G401 (cell line): ENCODE measurements at places on chromosomes 13 and 19.

- DNase-seq, result peak; percentile 55
Observed at GRCh38 chr19:2546128-2547032, 70.5 kb downstream of the GADD45B start.

DNA sequence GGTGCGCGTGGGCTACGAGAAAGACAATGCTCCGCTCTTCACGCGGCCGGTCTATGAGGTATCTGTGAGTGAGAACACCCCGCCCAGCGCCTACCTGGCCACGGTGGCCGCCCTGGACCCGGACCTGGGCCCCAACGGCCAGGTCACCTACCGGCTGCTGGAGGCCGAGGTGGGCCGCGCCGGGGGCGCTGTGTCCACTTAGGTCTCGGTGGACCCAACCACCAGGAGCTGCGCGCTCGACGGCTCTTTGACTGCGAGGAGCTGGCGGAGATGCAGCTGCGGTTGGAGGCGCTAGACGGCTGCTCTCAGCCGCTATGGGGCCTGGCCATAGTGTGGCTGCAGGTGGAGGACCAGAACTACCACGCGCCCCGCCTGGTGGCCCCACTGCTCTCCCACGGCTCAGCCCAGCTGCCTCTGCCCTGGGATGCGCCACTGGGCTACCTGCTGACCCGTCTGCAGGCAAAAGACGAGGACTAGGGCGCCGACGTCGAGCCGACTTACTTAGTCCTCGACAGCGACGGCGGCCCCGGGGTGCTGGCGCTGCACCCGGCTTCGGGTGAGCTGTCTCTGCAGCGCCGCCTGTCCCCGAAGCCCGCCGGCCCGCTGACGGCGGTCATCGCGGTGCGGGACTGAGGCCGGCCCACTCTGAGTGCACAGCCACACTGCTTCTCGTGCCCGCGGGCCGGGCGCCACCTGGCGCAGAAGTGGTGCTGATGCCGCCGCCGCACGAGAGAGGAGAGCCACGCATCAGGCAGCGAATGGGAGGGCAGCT is 173.0 kb downstream of the OLFM4 start:
- no peak for DNase-seq

GRCh38 chr13:105342281-105342820 is 1193.1 kb downstream of the EFNB2 start:
- DNase-seq, result no peak

DNA sequence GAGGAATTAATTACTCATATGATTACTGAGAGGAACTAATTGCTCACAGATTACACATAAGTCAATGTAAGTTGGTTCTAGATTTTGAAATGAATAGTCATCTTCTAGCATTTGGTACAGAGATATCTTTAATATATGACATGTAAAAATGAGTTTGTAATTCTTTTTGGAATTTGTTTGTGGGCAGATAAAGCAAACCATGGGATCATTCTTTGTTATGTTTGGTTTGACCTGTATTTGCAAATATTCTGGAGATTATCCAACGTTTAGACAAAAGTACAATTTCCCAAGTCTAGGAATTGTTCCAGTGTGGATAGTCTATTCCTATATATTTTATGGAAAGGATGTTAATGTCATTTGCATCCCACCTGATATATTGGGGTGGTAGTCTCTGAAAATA is 309.6 kb upstream of the EDNRB start:
- no peak for DNase-seq

GRCh38 chr19:32543115-32543900 is 37.7 kb upstream of the PDCD5 start:
- DNase-seq, result no peak

GRCh38 chr19:16654140-16654539 is 5.8 kb downstream of the SMIM7 start:
- DNase-seq, result no peak

GRCh38 chr13:20923272-20923671 is 20.7 kb upstream of the XPO4 start:
- DNase-seq, result no peak

DNA sequence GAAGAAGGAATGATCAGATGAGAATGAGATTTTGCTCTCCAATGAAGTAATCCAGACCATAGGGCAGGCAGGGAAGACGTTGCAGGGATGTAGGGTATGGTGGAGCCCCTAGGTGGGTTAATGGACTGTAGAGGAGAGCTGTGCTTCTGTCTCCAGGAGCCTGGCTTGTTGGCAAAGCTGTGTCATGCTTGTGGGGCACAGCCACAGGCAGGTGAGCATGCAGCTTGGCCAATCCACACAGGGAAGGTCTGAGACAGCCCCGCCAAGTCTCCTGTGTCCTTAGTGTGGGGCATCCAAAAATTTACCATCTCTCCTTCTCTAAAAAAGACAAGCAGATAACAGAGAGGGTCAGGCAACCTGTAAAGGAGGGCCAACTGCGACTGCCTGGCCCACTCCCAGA is 71.4 kb upstream of the FLT1 start:
- no peak for DNase-seq

GRCh38 chr13:45055198-45055901 is 65.0 kb upstream of the GTF2F2 start:
- no peak for DNase-seq

- DNase-seq, result no peak
Observed at GRCh38 chr13:81773263-81773662, 1432.3 kb upstream of the SPRY2 start.

- DNase-seq, result no peak
Observed at GRCh38 chr13:75492389-75492788, 10.4 kb upstream of the TBC1D4 start.

DNA sequence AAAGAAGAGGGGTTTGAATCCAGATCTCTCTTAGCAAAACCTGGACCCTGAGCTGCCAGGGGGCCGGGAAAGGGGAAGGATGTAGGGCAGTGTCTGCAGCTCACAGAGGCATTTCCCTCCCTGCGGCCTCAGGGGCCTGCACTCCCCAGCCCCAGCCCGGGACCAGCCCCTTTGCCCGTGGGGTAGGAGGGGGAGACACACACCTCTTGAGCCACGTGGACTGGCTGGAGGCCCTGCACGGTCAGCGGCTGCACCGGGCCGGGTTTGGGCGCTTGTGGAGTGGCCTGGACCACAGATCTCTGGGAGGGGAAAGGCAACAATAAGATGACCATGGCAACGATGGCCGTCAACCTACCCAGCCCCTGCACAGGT is 26.9 kb downstream of the RFX1 start:
- no peak for DNase-seq

- no peak for DNase-seq
Observed at GRCh38 chr19:18742838-18743783, 48.0 kb downstream of the COMP start.

- DNase-seq, result no peak
Observed at GRCh38 chr19:51027873-51028272, 1.5 kb upstream of the KLK11 start.

DNA sequence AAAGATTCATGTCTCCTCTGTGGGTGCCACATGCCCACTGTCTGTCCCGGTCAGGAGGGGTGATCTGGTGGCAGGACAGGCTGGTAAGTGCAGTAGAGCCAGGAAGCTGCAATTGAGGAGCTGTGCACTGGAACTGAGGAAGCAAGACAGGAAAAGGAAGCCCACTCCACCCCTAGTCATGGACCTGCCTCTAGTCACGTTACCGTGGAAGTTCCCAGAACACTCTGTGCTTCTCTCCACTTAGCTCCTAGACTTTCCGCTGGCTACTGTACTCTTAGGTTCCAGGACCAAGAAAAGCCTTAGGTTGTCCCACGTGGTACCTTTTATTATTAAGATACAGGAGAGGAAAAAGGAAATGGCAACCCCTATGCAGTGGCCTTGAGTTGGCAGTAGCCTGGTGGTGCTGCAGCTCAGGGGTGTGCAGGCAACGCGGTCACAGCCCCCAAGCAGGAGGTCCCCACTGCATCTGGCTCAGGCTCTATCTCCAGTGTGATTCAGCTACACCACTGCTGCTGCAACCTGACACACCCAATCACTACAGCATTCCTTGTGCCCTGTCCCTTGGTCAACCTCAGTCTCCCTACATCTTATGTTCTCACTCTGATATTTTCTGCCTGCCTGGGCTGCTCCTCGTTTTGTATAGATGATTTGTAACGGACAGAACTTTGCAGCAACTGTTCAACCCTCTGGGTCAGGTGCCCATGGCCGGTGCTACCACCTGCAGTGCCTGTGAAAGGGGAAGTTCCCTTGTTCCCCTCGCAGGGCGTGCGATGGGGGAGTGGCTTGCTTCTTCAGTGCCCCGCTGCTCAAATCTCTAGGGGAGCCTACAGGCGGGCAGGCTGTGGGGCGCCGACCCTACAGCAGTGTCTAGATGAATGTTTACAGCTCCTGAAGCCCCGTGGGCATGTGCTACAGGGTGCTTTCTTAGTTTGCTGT is 24.4 kb upstream of the GPR12 start:
- no peak for DNase-seq

- no peak for DNase-seq
Observed at GRCh38 chr13:105764486-105764885, 771.0 kb downstream of the EFNB2 start.

DNA sequence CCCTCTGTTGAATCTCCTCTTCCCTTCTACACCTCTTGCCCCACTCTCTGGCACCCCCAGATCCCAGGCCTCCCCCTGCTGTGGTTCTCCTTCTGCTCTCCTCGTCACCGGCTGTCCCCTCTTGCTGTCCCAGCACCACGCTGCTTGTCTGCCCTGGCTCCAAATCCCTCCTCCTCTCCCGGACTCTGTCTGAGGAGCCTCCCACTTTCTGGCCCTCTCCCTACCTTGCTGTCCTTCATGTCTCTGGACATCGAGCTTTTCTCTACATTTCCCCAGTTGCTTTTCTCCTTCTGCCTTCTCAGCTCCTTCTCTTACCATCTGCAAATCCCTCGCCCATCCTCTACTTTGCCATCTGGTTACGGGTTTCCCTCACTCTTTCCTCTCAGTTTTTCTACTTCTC is 1.2 kb downstream of the ZNF347 start:
- peak; percentile 73 for DNase-seq

DNA sequence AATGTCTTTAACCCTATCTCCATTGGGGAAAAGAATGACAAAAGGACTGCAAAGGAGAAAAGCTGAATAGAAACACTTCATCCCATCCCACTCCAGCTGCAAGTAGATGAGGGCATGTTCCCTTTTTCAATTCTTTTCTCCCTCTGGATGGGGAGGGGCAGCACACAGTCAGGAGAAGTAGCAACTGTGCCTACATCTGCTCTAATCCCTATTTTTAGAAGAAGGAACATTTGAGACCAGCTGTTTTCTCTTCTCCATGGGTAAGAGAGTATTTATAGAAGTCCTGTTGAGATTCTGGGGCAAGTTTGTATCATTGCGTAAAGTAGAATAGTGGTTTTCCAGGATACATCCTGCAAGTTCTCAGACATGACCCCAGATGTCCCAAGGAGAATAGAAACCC is 9.3 kb upstream of the GTF3A start:
- DNase-seq, result no peak

GRCh38 chr19:53374743-53375142 is 9.2 kb downstream of the ZNF525 start:
- DNase-seq, result no peak

DNA sequence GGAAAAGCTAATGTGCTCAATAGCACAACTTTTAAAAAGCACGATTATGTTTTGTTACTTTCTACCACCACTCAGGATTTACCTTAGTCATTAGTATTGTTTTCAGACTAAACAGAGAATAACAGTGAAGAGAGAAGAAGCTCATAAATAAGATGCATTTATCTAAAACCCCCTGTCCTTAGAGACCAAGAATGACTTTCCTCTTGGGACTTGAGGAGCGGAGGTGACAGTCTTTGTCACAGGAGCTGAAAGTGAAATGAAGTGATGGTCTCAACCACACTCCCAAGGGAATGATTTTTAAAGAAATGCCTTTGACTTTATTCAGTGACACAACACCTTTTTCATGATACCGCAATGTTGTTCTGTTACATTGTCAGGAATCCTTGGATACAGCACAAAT is 190.6 kb upstream of the NBEA start:
- DNase-seq, result no peak

- DNase-seq, result no peak
Observed at GRCh38 chr13:27978301-27978968, 9.3 kb upstream of the CDX2 start.

- DNase-seq, result no peak
Observed at GRCh38 chr13:26949701-26950502, 189.3 kb upstream of the GPR12 start.

DNA sequence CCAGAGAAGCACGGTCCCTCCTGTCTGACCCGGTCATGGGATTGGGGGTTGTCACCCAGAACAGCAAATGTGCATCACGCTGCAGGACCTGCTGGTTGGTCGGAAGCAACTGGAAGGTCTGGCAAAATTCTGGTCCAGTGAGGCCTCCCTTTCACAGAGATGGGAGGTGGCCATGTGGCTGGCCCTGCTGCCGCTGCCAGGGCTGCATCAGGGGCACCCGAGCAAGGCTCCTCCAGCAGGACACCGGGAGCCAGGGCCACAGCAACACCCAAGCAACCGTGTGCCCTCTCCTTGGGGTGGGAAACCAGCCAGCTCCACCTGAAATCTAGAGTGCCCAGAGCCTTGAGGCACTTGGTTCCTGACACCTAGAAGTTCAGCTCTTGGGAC is 11.5 kb upstream of the GAS6 start:
- no peak for DNase-seq

DNA sequence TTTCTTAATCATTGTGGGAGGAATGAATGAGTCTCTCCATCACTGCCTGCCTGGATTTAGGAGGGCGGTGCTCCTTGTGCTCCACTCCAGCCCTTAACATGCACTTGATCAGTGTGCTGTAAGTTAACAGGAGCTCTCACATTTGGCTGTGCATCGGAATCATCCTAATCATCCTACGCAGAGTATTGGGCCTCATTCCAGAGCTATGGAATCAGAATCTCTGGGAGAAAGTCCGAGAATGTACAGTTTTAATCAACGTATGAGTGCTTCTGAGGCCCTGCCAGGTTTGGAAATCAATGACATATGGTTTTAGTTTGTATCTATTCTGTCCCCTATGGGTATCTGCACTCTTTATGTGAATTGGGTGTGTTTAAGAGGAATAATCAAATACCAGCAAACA is 34.9 kb upstream of the DCLK1 start:
- DNase-seq, result no peak

DNA sequence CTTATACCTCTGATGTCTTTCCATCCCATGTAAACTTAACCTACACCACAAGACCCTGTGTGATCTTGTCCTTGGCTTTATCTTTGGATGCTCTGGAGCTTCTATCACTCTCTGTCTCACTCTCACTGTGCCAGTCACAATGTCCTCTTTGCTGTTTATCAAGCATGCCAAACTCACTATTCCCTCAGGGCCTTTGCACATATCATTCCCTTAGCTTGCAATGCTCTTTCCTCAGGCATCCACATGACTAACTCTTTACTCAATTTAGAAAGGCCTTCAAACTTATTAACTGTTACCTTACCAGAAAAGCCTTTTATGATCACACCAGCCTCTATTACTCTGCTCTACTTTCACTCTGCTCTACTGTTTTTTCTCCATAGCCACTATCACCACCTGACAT is 354.1 kb downstream of the RFC3 start:
- no peak for DNase-seq

DNA sequence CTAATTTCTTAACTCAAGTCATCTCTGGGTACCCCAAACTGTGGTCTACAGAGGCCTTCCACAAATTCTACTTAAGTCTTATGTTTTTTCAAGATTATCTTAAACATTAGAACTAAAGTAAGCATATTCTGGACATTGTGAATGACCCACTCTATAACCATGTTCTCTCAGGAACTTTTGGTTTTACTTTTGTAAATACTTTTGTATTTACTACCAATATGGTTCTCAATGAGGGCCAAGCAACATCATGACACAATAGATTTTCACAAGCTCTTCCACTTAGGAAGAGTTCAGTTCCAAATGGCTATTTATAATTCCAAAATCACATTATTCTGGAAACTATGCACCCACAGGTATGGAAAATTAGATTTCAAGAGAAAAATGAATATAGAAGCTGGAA is 10.8 kb downstream of the DIAPH3 start:
- DNase-seq, result no peak
